T-helper 2 cell (primary cell): ENCODE measurements at places on chromosomes 3 and 15.

DNA sequence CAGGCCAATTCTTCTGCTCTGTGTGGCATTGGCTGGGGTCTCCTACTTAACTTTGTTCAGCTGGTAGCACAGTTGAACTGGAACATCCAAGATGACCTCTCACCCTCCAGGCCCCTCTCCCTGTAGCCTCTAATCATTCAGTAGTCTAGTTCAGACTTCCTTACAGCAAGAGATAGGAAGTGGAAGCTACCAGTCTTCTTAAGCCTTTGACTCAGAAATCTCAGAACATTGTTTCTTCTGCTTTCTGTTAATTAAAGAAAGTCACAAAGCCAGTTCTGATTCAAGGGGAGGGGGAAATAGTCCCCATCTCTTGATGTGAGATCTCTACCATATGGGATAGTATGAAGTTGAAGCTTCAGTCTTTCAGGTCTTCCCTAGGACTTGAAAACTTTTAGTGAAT lies 18.8 kb upstream of the SACM1L start:
- DNase-seq, result no peak

DNA sequence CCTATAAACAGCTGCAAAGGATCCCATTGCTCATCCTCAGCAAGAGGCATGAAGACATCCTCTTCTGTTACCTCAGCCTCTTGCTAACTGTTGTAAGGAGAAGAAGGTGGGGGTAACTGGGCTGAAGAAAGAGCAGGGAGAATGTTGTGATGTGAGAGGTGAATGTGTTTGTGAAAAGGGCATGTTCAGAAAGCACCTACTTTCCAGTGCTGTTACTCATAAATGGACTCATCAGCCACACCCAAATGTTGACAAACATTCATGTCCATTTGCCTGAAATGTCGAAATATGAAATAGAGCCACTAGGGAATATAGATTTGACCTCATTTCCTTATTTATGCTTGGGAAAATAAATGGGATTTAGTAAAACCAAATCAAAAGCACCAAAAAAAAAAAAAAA lies 12.6 kb downstream of the SLC24A1 start:
- no peak for DNase-seq

DNA sequence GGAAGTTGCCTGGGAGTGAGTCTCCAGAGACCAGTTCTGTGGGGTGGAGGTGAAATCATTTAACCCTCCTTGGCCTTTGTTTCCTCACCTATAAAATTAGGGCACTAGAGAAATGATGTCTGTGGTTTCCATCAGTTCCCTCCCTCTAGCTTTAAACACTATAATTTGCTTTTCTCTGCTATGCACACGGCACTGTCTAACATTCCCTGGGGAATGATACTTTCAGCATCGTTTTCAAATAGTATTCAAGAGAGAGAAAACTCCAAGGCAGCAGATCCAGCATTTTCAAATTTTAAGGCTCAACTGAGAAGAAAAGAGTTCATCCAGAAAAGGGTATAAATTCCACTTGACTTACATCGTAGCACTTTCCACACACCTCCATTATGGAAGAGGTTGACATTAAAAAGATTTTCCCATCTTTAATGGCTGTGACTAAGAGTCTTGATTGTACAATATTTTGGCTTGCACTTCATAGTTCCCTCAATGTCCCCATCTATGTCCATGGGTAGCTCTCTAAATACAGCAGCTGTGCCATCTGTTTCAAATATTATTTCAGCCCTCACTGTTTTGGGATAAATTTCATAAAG lies 137.7 kb upstream of the ZPLD1 start:
- DNase-seq, result no peak

DNA sequence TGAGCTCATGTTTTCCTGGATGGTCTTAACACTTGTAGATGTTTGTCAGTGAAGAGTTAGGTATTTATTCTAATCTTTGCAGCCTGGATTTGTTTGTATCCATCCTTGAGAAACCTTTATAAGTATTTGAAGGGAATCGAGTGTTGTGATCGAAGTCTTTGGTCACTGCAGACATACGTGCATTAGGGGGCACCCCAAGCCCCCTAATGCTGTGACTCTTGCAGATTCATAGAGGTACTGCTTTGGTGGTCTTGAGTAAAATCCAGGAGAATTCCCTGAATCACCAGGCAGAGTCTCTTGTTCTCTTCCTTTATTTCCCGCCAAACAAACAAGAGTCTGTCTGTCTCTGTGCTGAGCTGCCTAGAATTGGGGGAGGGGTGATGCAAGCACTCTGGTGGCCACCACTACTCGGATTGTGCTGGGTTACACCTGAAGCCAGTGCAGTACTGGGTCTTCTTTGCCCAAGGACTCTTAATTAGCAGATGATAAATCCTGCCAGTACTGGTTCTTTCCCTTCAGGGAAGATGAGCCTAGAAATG lies 170.5 kb upstream of the POU1F1 start:
- DNase-seq, result no peak

DNA sequence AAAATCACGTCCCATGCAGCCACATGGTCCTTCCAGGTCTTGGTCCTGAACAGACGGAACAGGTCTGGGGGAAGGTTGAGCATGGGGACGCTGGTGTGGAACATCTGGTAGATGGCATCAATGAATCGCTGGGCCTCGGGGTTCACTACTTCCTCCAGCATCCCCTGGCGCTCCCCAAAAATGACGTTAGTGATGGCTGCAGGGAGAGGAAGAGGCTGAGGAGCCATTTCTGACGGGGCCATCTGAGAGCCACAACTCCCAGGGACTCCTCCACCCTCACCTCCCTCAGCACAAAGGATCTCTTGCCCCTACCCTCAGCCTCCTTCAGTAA lies 23.7 kb downstream of the CYP11A1 start:
- DNase-seq, result no peak

- DNase-seq, result no peak
These were observed 202.8 kb downstream of the RSRC1 start for GRCh38 chr3:158312560-158313141.
